AG09309 (cell line): ENCODE measurements at places on chromosomes 12 and 14.

GRCh38 chr14:52954346-52955214 is 3.7 kb upstream of the FERMT2 start:
- peak; percentile 28 for DNase-seq

DNA sequence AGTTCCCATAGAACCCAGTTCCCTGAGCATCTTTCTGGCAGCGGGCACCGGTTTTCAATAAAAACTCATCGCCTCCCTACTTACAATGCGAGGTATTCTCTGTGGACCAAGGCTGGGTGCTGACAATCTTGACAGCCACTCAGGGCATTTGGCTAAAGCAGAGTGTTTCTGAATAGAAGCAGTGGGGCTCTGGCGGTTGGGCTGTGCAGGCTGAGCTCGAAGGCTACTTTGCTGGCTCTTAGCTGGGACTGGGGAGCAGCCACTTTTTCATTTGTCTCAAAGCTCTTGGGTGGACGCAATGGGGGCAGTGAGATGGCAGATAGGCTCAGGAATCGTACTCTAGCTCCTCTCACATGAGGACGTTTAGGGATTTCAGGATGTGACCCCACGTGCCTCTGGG is 151.8 kb downstream of the UNC79 start:
- DNase-seq, result no peak

- DNase-seq, result no peak
Observed at GRCh38 chr14:105088812-105089745, 23.8 kb upstream of the GPR132 start.

DNA sequence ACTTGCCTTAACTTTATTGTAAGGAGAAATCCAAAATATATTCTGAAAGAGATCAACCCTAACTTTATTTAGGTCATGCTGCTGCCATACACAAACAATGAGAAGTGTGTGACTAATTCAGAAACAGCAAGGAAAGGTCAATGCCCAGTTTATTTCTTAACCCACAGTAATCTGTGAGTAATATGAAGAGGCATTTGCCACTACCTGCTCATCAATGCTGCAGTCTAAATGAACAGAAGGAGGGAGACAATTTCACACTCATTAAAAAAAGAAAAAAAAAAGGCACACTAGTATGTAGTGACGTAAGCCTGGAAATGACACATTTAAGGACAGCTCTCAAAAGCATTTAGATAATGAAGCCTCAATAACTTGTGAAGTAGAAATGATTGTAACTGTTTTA is 90.5 kb upstream of the FOXN3 start:
- DNase-seq, result peak; percentile 39

DNA sequence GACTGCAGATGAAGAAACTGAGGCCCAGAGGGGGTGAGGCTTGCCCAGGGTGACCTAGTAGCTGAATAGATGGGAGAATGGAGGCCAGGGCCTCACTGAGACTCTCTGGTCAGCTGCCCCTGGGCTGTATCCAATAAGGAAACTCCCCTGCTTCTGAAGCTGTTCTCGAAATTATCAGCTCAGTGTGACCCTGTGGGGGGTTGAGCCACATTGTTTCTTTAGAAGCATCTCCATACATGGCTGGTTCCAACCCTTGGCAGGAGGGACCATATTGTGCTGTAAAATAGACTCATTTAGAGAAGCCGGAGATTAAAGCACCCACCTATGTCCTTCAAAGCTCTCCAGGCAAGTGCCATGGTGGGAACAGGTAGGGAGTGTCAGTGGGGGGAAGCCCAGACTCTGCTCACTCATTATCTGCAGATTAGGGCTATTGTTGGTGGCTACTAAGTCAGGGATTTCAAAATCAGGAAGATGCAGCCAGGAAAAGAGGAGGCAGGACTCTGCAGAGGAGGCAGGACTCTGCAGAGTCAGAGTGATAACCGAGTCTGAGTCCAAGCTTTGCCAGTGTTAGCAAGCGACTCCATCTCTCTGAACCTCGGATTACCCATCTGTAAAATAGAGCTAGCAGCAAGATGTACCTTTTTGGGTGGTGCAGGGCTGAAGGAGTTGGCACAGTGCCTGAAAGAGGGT is 3.5 kb downstream of the SERPINA5 start:
- DNase-seq, result no peak

DNA sequence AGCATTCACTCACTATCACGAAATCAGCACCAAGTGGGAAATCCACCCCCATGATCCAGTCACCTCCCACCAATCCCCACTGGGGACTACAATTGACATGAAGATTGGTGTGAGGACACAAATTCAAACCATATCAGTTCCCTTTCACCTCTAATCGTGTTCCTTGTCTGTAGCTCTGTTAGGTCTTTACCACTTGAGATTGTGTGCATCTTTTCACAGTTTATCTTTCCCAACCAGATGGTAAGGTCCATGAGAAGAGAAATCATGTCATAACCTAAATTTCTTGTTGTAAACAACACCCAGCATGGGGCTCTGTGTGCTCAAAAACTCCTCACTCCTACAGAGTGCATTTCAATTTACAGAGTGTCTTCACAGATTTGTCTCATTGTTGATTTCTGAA is 27.1 kb upstream of the PCED1B start:
- no peak for DNase-seq

- DNase-seq, result no peak
Observed at GRCh38 chr12:5944053-5944452, 1.0 kb downstream of the ANO2 start.

DNA sequence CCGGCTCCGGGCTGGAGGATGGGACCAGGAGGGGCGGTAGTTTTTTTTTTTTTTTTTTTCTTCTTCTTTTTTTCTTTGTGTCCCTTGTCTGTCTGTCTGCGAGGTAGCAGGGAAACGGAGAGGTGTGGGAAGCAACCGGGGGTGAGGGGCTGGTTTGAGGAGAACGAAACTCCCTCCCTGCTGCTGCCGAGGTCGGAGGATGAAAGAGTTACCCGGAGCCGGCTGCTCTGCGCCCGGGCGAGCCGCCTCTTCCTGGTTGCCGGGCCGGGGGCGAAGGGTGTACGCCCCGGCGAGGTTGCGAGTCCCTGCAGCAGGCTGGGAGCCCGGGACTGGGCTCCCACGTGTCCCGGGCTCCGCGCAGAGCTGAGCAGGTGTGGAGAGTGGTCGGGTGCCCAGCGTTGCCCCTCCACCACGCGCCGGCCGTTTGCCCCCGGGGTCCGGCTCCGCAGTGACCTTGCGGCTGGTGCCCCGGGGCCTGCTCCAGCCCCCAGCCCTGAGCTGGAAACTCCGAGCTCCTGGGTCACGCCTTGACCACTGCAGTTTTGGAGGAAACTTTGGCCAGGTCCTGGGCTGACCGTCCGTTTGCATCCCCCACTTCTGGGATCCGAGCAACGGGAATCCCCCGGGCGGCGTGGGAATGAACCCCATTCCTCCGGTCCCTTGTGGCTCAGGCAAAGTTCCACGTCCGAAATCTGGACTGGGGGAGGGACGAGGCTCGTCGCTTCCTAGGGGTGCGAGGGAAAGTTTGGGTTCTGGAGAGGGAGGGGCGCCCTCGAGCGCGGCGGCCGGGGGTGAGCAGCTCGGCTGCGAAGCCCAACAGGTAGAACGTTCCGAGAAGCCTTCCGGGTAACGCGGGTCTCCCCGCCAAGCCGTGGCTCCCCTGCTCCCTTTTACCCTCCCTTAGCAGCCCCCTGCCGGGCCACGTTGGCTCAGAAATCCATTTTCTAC is 1.3 kb downstream of the CHST11 start:
- DNase-seq, result no peak

DNA sequence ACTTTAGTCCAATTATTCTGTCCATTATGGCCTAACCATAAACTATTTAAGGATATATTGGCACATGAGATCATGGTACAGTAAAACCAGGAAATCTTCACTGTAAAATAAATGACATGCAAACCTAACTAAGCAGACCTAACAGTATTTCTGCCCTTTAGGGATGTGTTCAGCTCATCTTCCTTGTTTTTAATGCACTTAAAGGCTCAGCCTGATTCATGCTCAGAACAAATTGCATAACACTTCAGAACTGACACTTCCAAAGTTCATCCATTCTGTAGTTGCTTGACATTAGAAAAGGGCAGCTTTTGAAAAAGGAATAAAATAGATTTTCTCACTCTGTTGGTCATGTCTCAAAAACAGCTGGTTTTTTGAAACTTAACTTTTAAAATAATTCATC is 708.5 kb downstream of the C12orf50 start:
- no peak for DNase-seq

GRCh38 chr14:53564870-53565269 is 391.8 kb downstream of the BMP4 start:
- no peak for DNase-seq

DNA sequence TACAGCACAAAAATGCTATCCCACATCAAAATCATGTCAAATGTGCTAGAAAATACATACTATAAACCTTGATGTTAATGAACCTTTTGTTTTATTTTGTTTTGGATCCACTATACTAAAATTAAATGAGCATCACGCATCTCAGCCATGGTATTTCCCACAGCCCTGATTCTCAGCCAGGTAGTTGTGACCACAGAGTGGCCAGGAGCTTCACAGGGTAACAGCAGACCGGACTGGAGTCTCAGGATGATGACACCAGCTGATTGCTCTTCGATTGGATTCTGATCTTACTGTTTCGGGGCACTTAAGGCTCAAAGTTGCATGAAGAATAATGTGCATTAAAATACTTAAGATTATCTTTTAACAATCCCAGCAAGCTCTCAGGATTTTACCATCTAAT is 134.8 kb downstream of the FOXN3 start:
- DNase-seq, result no peak

DNA sequence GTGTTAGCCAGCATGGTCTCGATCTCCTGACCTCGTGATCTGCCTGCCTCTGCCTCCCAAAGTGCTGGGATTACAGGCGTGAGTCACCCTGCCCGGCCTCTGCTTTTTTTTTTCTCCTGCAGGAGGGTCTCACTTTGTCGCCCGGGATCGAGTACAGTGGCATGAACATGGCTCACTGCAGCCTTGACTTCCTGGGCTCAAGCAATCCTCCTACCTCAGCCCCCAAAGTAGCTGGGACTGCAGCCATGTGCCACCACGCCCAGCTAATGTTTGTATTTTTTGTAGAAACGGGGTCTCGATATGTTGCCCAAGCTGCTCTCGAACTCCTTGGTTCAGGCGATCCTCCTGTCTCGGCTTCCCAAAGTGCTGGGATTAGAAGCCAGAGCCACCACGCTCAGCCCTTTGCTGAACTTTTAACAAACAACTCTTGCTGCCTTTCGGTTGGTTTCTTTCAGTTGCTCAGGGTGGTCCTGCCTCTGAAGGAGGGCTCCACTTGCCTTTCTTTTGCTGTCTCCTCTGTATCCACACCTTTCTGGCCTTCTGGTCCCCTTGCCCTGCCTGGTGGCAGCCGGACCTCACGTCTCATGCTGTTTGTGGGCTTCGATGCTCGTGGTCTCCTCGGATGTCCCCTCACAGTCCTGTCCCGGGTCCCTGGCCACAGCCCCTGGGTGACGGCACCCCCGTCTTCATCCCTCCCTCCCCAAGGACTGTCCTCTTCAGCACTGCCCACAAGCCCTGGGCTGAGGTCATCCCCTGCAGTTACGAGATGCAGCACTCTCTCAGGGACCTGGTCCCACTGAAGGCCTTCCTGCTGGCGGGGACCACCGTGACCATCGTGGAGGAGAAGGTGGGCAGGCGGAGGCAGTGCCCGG is 3.8 kb upstream of the B3GNT4 start:
- no peak for DNase-seq

- DNase-seq, result no peak
Observed at GRCh38 chr12:49041881-49042484, 18.6 kb downstream of the KMT2D start.

DNA sequence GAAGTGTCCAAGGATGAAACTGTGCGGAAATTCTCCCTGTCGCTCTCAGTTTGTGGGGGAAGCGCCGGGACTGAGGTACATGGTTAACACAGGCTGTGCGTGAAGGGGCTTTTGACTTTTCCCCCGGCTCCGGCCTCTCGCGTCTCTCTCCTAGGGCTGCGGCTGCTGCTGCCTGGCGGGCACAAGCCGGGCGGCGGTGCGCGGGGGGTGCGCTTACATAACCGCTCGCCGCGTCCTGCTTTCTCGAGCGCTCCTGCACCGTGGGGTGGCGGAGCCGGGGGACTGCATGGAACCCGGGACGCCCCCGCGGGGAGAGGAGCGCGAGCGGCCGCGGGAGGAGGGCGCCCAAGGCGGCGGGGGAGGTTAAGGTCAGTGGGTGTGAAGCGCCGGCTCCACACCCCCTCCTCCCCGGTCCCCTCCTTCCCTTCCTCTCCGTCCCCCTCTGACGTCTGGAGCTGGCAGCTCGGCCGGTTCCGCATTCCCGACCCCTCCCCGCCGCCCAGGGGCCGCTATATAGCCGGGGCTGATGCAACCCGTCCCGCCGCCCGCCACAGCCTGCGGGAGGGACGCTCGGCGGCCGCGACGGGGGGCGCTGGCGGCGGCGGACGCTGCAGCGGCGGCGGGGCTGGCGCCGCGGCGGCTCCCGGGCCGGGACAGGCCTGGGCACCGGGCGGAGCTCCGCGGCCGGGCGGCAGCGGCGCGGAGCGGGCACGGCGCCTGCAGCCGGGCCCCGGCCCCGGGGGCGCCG is at the start of gene JDP2:
TSS of gene JDP2 (plus strand) at position 541 of the 748 bp plus-strand sequence. CDS start 9,899 bp downstream, outside the sequence.
- peak; percentile 38 for DNase-seq

DNA sequence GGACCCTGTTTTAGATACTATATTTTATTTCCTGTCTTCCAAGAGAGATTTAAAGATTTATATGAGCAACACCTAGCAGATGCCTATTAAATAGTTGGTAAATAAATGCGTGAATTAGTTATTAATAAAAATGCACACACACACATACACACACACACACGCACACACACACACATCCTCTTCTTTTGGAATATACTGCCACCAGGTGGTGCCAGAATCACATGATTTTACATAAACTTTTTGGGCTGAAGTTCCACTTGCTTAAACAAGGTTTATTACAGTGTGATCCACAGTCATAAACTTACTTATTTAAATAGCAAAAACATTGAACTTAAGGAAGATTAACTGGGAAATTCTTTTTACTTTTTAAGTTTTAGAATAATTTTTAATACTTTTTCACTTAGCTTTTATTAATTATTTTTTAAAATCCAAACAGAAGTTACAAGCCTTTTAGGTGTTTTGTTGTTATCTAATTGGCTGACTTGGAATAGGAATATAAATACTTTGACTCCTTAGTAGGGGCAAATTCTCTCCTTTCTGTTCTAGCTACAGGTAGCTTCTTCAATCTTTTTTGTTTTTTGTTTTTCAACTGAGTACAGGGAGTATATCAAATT is 17.5 kb downstream of the RAD51B start:
- DNase-seq, result peak; percentile 61

DNA sequence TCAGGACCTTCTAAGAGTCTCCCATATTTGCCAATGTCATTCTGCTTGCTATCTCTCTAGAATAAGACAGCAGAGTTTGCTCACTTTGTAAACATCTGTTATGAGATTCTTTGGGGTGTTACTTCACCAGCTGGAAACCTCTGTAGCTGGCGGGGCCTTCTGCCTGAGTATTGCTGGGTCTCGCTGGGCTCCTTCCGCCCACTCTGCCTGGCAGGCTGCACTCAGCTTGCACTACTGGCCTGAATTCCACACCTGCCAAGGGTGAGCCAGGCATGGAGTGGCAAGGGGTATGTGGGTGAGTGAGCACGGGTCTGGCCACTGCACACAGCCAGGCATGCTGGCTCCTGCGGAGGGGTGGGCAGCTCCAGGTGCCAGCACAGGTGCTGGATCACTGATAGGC is 267.3 kb upstream of the PDE3A start:
- no peak for DNase-seq
